ENCODE measurements at places on chromosomes 7 and 10.

- no peak for DNase-seq
These were observed 36.9 kb downstream of the CYP26A1 start for GRCh38 chr10:93110472-93111146.

GRCh38 chr7:14855033-14855794 is 47.3 kb downstream of the DGKB start:
- DNase-seq: no peak

GRCh38 chr10:61835946-61836887 is 65.3 kb upstream of the ARID5B start:
- DNase-seq: peak; percentile 26

GRCh38 chr7:48042636-48043035 is 7.3 kb downstream of the C7orf57 start:
- DNase-seq: peak; percentile 5

GRCh38 chr10:1200866-1201807 is 145.0 kb downstream of the WDR37 start:
- DNase-seq: no peak
